ENCODE measurements at places on chromosomes 6 and 20.

DNA sequence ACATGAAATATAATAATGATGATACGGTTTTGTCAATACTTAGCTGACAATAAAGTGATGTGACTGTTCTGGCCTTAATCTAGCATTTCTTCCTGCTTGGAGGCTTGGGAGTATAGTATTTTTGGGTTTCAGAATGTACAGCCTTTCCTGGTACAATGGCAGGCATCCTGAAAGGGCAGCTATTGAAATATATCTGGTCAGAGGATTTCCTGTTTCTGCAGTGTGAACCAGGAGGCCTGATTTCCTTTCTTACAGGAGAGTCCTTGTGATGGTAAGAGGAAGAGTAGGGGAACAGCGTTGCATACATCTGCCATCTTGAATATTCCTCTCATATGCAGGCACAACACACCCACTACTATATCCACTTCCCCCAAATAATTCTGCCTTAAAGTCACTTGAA is 93.7 kb downstream of the MYO6 start:
- no peak for DNase-seq

DNA sequence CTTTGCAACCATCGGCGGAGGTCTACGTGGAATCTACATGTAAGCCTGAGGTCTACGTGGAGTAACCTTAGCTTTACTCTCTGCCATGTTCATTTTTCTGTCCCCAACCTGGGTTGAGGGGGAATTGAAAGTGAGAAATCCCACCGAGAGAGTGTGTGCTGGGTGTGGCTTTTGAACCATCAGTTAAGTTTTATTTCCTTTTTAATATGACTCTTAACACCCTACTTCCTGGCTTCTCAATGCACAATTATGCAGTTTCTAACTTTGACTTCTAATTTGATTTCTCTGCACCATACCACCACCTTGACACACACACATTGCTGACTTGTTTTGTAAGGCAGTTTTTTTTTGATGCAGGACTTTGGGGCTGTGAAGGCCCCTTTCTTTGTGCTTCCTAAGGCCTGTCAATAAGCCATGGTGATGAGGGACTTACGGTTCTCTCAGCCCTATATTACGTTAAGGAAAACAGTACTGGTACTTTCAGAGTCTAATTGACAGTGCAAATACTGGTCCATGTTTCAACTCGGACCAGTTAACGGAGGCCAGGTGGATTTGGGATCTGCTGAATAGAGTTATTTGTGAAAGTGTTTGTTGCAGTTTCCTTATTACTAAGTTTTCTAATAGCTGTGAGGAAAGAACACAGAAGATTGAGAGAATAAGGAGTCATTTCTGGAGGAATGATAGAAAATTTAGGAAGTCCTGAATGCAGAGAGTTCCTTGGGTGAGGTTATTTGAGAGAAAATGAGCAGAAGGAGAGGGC is 206.5 kb downstream of the JARID2 start:
- DNase-seq, result no peak

GRCh38 chr20:3927486-3928291 is 38.5 kb downstream of the PANK2 start:
- no peak for DNase-seq

GRCh38 chr20:59027741-59028320 is 4.3 kb downstream of the ATP5F1E start:
- peak; percentile 49 for DNase-seq

DNA sequence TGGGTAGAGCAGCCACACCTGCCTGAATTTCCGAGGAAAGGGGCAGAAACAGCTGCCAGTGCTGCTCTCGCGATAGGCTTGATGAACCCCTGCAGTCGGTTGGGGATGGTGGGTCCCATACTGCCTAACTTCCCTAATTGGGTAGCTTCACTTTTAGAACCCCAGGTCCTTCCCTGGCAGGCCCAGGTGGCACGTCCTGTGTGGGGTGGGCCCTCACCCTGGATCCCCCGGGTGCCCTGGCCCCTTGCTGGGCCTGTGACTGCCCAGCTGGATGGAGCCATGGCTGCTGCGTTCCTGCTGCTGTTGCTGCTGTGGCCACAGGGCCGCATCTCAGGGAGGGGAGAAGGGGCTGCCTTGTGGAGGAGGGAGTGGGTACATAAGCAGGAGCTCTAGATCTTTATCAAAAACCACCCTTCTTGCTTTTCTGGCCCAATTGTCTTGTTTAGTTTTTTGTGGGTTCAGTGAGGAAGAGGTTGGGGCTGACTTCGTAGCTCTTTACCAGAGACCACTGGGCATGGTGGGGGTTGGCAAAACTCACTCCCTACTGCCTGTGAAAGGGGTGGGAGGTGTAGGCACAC is 19.2 kb downstream of the TREML4 start:
- no peak for DNase-seq

DNA sequence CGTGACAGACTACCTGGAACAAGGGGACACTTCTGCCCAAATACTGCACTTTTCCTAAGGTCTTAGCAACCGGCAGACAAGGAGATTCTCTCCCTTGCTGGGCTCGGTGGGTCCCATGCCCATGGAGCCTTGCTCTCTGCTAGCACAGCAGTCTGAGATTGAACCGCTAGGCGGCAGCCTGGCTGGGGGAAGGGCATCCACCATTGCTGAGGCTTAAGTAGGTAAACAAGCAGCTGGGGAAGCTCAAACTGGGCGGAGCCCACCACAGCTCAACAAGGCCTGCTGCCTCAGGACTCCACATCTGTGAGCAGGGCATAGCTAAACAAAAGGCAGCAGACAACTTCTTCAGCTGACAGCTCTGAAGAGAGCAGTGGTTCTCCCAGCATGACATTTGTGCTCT is 87.8 kb upstream of the ASCC3 start:
- peak; percentile 19 for DNase-seq

DNA sequence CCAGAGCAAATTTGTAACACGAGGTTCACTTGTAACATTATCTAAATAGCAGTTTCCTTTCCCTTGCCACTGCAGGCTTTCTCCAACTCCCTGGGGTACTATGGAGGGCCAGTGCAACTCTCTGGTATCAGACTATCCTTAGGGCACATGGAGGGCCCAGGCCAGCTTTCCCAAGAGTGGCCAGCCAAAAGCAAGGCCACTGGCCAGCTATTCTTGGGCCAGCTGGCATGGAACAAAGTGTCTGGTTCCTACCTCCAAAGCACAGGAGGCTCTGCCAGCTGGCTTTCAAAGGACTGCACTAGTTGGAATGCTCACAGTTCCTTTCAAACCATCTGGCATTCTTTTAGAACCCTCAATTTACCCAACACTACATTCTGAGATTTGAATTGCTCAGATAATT is 8.7 kb downstream of the RNF24 start:
- DNase-seq, result no peak

DNA sequence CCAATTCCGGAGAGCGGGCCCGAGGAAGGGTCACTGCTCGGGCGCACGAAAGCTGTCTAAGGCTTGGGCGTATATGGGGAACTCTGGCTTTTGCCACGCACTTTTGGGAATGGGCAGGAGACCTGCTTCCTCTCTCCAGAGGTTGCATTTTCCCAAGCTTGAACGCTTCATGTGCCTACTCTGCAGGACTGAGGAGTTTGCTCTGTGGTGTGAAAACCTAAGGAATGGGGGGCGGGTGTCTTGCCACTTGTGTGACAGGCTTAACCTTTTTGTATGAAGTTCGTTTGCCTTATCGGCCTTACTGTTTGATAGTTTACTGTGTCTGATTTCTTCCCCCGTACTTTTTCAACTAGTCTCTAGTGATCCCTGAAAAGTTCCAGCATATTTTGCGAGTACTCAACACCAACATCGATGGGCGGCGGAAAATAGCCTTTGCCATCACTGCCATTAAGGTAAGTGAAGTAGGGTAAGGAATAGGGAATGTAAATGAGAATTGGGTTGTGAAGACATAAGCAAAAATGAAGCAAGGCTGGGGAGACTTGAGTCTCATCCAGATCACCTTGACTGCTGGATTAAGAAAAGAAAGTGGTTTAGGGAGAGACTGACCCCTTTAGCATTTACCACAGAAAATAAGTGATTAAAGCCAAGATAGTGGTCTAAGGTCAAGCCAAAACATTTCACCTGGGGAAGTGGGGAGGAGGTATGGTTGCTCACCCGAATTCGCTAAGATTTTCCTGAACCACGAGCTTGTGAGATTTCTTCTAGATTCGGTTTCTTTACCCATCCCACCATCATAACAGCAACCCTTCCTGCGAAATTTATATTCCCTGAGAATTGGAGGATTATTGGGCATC is 627 bp downstream of the RPS18 start:
- no peak for DNase-seq

GRCh38 chr6:2124260-2124709 is 121.1 kb downstream of the GMDS start:
- peak; percentile 9 for DNase-seq

DNA sequence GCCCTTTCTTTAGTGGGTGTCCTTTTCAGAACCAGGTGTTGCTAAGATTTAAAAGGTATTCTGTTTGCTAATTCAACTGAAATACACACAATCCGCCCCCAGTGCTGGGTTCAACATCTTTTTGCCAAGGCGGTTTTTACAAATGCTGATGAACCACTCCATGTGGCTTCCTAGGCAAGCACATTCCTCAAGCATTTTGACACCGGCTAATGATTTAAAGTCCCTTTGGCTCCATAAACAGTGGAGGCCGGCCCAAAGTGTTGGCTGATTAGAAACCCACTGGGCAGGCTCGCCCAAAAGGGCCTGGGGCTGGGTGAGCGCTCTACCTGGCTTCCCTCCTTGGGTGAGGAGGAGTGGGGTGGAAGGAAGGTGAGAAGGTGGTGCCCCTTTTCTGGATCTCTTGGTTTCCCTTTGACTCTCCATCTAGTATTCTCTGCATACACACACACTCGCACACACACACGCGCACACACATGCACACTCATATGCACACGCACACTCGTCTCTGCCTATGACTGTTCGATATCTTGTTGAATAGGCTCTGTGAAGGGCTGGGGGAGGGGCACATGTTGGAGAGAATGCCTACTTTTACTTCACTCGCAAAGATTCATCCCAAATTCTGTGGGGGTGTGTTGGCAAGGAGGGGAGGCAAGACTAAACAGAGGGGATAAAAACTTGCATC is 66.7 kb upstream of the ARMC2 start:
- DNase-seq, result no peak

DNA sequence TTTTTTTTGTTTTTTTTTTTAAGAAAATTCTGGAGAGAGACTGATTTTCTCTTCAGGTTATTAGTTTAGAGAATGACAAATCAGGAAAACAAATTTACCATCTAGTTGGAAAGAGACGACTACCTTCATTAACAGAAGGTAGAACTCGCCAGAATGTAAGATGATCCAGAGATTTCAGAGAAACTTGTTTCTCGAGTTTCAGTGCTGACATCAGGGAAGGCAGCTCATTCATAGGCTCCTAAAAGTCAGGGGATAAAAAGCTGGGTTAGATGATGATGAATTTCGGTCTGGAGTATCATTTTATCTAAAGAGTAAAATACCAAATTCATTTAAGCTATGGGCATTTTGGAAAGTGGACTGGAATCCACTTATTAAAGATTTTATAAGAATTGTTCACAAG is 27.9 kb downstream of the ZNF334 start:
- DNase-seq, result no peak

GRCh38 chr6:41780551-41781365 is at the start of gene PRICKLE4:
PRICKLE4 (plus strand) TSS chr6:41780782; CDS start chr6:41783474, 2,692 bp downstream.
- DNase-seq, result no peak
